CD4-positive, alpha-beta T cell treated with Interleukin-4 for 4 hours (primary cell): ENCODE measurements at places on chromosomes 13 and 19.

GRCh38 chr13:58495668-58496067 lies 864.1 kb downstream of the PCDH17 start:
- no peak for DNase-seq

- DNase-seq: no peak
Observed at GRCh38 chr13:52931131-52931530, 82.7 kb upstream of the PCDH8 start.

GRCh38 chr13:32093006-32093405 lies 61.4 kb downstream of the FRY start:
- no peak for DNase-seq

DNA sequence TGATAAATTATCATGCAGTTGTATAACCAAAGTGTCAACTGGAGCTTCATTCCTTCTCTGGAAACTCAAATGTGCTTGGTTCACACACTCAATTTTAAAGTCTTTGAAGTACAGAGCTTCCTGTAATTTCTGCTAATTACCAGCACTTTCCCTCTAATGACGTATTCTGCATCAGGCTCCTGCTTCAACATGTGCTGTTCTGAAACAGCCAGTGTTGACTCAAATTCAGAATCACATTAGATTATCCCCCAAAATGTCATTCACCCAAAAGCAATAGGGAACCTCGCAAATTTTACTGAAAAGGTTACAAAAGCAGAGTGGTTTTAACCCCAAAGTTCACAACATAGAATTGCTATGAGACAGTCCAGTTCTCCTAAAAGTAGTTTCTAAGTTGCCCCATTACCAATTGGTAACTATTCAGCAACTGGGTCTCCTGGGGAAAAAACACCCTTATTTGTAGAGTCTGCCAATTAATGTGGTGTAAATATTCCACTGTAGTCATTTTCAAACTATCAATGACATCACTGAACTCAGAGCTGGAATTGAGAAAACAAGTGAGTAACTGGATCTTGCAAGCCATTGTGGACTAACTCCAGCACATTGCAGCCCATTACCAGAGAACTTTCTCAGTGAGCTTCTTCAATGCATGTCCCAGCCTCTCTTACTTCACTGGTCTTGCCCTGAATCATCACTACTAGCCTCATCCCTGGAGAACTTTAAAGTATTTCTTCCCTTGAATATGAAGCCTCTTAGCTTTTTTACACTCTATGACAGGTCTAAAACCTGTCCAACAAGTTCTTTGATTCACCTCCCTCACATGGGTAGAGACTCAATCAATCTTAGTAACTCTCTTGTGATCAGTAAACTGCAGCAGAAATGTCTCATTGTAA lies 955.4 kb downstream of the EFNB2 start:
- DNase-seq: no peak

DNA sequence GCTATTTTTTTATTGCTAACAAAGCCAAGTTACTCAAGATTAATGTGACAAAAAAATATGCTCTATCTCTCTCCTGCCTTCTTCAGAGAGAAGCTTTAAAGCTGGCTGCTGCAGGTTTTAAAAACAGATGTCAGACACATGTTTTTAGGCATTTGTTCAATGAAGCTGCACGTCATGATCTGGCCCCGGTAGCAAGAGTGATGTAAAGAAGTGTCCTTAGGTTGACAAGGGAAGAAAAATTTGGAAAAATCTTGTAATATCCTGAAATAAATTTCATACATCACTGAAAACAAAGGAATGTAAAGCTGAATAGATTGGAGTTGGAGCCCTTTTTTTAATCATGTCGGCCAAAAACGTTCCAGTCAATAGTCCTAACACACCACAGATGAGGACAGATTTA lies 531.4 kb upstream of the NBEA start:
- no peak for DNase-seq

DNA sequence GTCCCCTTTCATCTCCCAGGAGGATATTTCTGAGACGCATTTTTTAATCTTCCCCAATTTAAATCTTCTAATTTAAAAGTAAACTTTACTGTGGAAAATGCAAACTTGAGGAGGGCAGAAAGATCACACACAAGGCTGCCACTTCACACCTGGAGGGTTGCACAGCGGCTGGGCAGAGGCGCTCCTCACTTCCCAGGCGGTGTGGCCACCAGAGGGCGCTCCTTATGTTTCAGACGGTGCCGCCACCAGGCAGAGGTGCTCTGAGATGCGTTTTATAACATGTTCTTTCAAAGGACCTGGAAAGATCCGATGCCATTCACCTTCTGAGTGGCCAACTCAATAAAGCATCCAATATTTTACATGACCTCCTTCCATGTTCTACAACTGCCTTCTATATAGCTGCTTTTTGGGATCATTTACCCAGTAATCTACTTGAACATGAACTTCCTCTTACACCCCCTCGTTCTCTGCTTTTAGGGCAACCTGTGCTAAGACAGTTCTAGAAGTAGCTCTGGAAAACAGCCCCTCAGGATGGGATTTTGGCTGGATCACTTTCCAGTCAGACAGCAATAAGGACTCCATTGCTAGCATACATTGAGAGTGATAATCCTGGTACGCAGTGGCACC lies 14.8 kb upstream of the MTUS2 start:
- no peak for DNase-seq

DNA sequence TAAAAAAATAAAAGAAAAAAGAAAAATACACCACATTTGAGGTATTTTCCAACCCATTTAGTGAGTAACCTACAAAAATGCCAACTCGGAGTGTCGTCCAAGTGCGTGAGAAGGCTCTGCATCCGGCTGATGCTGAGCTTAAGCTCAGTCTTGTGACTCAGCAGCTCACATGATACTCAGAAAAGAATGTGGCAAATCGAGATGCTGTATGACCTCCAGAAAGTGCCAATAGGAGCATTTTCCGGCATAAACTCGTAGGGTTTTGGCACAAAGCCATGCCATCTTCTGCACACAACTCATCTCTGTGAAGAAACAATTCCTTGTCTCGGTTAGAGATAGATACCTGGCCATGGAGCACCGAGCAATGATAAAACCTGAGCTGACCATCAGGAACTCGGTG lies 58.5 kb downstream of the TRPM4 start:
- DNase-seq: no peak

- no peak for DNase-seq
Observed at GRCh38 chr19:4744451-4745174, 21.0 kb upstream of the DPP9 start.

DNA sequence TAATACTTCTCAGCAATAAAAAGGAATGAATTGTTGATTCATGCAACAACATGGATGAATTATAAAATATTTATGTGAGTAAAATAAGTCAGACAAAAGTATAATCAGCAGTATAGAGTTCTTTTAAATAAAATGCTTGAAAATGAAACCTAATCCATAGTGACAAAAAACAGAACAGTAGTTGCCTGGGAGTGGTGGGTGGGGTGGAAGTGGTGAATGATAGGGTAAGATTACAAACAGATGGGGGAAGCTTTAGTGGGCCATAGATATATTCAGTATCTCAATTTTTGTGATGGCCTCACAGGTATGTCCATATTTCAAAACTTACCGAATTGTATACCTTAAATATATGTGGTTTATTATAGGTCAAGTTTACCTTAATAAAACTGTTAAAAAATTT lies 124.9 kb upstream of the UBL3 start:
- DNase-seq: no peak

GRCh38 chr19:30879225-30879624 lies 470.0 kb downstream of the TSHZ3 start:
- no peak for DNase-seq

- DNase-seq: no peak
Observed at GRCh38 chr19:42095814-42096230, 19.9 kb downstream of the ZNF574 start.

DNA sequence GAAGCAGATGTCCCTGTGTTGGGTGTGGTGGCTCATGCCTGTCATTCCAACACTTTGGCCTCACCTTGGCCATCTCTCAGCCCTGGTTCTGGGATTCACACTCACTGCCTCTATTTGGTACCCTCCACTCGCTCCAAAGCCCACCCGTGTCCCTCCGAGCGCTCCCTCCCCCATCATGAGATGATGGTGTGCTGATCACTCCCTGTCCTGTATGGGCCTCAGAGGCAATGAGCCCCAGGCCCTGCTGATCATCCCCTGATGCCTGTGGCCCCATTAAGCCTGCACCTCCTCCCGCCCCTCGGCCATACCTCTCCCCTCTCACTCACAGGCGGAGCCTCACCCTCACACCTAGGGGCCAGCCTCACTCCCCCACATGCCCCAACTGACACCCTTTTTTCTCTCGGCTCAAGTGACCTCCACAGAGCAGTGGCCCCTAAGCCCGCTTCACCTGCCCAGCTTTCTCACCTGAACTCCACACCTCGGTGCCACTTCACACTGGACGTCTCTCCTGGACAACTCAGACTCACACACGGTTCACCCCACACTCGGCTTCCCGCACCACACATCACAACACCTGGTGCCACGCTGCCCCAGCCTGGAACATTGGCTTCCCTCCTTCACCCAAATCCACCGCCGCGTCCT lies 114.5 kb downstream of the STK24 start:
- no peak for DNase-seq

DNA sequence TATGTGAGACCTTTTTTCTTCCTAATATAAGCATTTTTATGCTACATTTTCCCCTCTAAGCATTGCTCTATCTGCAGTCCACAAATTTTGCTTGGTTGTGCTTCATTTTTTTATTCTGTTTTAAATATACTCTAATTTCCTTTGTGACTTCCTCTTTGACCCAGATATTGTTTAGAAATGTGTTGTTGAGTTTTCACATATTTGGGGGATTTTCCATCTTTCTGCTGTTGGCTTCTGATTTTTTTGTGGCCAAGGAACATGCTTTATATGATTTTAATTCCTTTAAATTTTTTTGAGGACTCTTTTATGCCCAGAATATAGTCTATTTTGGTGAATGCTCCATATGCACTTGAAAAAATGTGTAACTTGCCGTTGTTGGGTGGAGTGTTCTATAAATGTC lies 22.9 kb downstream of the UBAC2 start:
- no peak for DNase-seq

DNA sequence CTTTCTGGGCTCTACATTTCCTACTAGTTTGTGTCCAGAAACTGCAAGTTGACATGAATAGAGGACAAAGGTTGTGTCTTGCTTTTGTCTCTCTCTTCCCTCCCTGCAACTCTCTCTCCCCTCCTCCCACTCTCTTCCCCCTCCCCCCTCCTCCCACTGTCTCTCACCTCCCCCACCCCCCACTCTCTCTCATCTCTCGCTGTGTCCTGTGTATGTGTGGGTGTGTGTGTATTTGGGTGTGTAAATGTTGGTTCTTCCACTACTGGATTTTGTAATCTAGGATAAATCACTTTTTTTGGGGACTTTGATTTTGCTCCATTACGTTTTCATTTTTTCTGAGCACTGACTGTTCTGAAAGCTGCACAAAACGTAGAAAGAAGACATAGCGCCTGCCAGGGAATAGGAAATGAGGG lies 48.4 kb downstream of the AKAP11 start:
- no peak for DNase-seq

DNA sequence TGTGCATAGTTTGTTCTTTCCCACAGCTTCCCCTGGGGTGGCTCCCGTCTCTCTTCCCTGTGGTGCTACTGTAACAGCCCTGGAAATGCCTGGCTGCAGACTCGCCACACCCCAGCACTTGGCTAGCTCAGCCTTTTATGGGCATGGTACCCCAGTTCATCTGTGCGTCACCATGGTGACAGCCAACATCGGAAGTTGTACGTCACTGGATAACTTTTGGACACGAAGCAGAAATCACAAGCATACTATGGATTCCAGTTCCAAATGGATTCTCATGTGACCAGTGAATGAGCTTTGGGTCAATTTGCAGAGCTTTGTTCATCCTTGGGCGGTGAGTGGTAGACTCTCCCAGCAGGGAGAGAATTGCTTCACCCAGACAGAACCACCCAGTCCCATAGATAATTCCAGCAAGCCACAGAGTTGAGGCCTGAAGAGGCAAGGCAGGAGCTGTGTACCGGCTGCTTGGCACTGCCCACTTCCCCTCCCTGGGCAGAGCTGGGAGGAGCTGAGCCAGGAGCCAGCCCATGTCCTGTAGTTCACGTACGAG lies 54.4 kb downstream of the COL4A2 start:
- DNase-seq: no peak

- DNase-seq: no peak
Observed at GRCh38 chr13:88281841-88282240, 610.7 kb downstream of the SLITRK5 start.

DNA sequence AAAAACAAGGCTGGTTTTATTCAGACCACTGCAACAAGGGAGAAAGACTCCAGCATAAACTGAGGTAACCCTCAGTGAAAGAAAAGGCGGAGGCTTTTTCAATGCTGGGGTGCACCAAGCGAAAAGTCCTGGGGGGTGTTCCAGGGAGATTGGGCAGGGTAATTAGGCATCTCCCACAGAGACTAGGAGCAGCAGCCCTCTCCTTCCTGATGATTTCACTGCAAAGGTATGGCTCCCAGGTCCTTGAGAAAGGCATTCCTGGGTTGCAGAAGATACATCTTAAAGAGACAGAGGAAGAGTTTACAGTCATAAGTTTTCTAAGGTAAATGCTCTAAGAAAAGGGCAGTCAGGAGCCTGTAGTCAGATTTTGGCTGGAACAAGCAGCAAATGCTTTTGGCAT lies 412.0 kb downstream of the FOXO1 start:
- DNase-seq: no peak

DNA sequence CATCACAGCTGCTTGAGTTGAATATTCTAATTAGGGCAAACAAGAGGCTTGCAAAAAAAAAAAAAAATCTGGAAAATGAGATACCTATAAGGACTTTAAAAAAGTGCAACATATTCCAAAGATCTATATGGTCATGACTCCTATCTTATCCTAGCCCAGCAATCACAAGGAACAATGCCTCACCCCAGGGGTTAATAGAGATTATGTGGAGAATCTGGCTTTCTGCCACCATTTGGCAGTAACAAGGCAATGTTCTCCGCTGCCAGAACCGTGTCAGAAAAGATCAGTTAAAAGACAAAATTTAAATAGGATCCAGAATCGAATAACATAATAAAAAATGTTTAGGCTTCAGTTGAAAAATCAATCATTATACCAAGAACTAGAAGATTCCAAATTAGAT lies 1643.2 kb upstream of the PRR20A start:
- no peak for DNase-seq

DNA sequence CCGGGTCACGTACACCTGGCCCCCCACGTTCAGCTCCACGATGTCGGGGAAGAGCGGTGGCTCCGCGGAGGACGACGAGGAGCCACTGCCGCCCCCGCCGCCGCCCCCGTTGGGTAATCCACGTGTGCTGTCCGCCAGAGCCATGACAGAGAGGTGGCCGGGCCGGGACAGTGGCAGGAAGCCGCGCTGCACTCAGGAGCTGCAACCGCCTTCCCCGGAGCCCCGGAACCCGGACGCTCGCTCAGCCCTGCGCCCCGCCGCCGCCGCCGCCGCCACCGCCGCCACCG lies 257 bp downstream of the KCTD12 start:
- no peak for DNase-seq

- no peak for DNase-seq
Observed at GRCh38 chr19:42531313-42531712, 3.0 kb upstream of the CEACAM1 start.

GRCh38 chr13:80010286-80010831 lies 330.6 kb downstream of the SPRY2 start:
- DNase-seq: no peak
